ENCODE measurements at places on chromosomes 7 and 10.

GRCh38 chr10:48494611-48495010 is 110.3 kb downstream of the ARHGAP22 start:
- DNase-seq = no peak

DNA sequence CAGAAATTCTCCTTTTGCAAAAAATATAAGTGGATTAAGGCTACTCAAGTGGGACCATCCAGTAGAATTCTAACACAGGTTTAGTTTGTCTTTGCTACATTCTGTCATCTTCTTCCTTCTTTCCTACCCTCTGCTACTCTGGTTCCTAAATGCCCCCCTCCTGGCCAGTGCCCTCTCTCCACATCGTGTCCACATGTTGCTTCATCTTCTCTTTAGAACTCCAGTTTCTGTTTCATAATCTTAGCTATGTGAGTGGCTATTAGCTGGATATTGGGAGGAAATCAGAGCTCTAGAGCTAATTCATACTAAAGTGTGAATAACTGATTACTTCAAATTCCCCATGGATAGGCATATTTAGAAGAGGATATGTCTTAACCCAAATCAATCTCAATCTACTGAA is 528.5 kb downstream of the LRMDA start:
- no peak for DNase-seq

DNA sequence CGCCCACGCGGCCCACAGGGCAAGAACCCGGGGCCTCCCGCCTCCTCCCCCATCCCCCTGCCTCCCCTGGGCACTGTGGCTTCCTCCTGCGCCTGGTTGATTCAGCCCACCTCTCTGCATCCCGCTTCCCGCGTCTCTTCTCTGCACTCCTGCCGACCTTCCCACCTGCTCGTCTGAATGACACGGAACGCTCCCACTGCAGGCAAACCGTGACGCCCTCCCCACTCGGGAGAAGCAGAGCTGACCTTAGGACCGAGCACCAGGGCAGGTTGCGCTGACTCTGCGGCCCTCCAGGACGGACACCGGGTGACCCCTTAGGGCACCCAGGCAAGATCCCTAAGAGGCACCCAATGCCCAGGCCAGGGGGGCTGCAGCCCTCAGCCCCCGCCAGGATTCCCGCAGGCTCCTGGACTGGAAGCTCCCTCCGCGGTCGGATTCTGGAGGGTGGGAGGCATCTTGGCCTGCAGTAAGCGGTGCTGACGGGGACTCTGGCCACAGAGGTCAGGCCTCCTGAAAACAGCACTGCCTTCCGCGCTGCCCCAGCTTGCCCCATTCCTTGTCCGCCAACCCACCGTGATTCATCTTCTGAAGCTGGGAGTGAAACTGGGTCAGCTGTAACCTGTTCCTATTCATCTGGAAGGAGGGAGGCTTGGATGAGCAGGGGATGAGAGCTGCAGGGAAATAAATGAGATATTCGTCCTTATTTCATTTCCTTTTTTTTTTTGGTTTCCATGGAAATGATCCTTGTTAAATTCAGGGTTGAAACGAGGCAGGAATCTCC is 990 bp downstream of the CALML3 start:
- DNase-seq = no peak

- DNase-seq = no peak
Observed at GRCh38 chr7:123624527-123625183, 23.0 kb downstream of the ASB15 start.

- DNase-seq = no peak
Observed at GRCh38 chr10:36736311-36736710, 389.1 kb upstream of the ANKRD30A start.

DNA sequence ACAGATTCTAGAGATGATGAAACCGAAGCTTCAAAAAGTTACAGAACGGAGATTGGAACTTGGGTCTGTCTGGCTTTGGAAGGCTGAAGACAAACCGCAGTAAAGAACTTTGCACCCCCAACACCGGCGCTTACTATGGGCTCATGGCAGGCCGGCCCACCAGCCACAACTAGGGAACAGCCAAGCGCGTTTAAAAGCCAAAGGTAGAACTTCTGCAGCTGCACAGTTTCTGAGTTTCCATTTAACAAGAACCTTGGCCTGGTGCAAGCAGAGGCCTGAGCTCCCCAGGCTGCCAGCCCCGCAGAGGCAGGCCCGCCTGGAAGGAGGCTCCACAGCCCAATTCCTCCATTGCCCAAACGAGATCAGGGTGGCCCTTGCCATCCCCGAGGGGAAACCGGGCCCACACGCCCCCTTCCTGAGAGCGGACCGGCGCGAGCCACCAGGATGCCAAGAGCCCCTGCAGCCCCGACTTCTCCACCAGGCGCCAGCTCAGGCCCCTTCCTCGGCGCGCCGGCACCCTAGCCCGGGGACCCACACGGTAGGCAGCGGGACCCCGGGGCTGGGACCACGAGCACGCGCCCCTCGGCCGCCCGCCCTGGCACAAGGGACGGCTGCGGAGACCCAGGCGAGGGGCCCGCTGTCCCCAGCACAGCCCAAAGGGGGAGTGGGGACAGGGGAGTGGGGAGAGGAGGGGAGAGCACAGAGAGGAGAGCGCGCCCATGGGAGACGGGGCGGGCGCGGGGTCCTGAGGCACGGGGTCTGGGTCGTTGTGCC is 566 bp downstream of the MAD1L1 start:
- no peak for DNase-seq

GRCh38 chr7:33076737-33077136 is 14.2 kb upstream of the NT5C3A start:
- no peak for DNase-seq

GRCh38 chr10:55374060-55374459 is 573.0 kb upstream of the PCDH15 start:
- no peak for DNase-seq

DNA sequence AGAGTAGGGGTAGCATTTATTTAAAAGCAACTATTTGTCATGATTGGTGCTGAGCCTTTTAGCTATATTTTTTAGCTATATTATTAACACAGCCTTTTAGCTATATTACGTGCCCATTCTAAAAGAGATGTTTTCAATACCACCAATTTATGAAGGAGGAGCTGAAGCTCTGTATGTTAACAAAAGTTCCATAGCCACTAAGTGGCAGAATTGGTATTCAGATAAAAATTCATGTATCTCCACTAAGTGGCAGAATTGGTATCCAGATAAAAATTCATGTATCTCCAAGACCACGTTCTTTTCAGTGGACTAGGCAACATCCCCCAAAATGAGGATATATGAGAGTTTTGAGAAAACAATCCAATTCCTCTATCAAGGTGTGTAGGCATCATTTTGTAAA is 268.6 kb downstream of the HGF start:
- DNase-seq = no peak

DNA sequence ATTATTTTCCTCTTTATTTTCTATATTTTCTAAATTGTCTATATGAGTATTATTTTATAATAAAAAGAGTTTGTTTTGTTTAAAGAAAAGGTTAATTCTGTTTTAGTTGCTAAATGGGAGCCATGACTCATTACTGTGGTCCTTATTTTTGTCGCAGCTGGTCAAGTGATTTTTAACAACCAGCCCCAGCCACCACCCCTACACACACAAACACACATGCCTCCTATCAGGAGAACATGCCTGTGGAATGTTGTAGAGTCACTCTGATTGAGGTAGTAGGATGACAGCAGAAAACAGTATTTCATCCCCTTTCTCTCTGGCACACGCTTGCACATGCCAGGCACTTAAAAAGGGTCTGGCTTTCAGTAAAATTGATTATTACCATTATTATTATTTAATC is 68.6 kb upstream of the GDF10 start:
- DNase-seq = no peak

GRCh38 chr7:47186316-47186715 is 395.6 kb downstream of the TNS3 start:
- no peak for DNase-seq

DNA sequence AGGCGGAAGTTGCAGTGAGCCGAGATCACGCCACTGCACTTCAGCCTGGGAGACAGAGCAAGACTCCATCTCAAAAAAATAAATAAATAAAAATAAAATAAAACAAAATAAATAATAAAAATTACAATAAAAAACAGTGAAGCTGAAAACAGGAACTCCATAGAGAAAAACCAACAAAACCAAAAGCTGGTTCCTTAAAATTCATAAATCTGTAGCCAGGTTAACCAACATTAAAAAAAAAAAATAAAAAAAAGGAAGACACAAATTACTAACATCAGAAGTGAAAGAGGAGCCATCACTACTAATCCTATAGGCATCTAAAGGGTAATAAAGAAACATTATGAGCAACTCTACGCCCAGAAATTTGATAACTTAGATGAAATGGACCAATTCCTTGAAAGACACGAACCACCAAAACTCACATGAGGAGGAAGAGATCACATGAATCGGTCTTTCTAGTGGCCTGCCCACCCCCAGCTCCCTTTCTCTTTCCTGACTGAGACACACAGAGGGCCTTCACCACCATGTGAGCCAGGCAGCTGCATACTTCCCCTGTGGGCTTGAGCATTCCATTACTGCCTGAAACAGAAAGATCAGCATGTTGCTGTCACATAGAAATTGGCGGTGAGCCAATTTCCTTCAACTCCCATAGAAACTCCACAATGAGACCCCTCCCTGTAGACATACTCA is 208.7 kb downstream of the MAD1L1 start:
- DNase-seq = peak; percentile 11

- no peak for DNase-seq
Observed at GRCh38 chr7:92987095-92987494, 130.7 kb downstream of the SAMD9 start.

DNA sequence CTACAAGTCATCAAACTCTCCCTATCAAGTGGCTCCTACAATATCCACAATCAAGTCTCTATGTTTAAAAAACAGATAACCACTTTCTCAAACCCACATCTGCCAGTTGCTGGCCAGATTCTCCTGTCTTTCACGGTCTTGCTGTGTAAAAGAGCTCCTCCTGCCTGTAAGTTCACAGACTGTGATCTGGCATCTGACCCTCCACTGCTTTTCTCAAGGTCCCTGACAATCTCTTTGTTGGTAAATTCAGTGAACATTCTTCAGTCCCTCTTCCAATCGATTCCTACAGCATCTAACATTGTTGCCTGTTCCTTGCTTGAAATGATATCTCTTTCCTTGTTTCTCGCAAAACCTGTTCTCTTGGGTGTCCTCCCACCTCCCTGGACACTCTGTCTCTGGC is 18.5 kb upstream of the LMOD2 start:
- DNase-seq = no peak

DNA sequence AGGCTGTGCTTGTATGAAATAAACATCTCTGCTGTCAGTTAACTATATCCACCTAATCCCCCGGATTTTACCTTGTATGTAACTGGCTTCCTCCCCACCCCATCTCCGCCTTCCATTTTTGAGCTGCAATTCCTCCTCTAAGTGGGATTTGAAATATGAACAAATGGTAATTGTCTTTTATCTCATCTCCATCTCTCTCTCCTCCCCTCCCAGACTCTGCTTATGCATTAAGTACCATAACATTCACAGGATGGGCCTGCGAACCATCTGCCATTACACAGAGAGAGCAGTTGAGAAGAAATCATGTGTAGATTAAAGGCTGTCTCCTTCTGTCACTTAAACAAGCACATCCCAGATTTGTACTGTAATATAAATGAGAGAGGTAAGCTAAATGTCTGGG is 1169.9 kb downstream of the TYW1 start:
- no peak for DNase-seq

DNA sequence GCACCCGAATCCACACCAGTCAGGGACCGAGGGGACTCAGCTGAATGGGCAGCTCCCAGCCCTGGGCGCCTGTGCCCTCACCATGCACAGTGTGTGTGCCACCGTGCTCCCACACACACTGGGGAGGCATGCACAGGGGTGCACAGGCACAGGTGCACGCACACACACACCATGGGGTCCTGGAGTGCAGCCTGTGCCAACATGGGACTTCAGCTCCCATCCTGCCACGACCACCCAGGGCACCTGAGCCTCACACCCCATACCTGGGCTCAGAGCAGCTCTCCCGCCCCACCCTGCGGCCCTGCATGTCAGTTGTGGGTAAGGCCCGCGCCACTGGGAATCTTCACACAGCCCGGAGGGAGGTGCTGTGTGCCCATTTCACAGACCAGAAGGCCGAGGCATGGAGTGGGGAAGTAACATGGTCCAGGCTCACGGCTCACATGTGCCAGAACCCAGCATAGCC is 8.0 kb downstream of the ELFN1 start:
- DNase-seq = peak; percentile 64

GRCh38 chr10:19077276-19077675 is 28.7 kb downstream of the MALRD1 start:
- DNase-seq = no peak

DNA sequence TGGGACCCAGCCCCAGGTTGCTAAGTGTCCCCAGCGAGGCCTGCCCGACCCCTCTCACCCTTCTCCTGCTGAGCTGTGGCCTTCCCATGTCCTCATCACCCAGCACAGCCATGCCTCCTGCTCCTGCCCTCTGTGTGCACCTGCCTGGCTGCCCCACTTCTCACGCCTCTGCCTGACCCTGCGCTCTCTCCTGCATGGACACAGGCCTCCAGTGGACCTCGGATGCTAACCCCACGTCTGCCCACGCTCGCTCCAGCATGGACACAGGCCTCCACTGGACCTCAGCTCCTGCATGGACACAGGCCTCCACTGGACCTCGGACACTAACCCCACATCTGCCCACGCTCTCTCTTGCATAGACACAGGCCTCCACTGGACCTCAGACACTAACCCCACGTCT is 111.6 kb downstream of the ADARB2 start:
- no peak for DNase-seq
